CD4-positive, alpha-beta memory T cell (primary cell): ENCODE measurements at places on chromosomes 13 and 19. TPM values are rescaled to one million over a fixed set of nuclear protein-coding genes. Genes with fewer than 3 reads are reported as not detected.

Gene ITGBL1
- total RNA-seq: not detected

Gene BABAM1
- total RNA-seq: 112 TPM

Gene SIGLEC14
- 1.4 TPM for total RNA-seq

Gene PDCD2L
- total RNA-seq: 8.8 TPM

Gene SHFL
- 112 TPM for total RNA-seq

Gene LILRA1
- not detected for total RNA-seq

Gene FFAR1
- not detected for total RNA-seq

DNA sequence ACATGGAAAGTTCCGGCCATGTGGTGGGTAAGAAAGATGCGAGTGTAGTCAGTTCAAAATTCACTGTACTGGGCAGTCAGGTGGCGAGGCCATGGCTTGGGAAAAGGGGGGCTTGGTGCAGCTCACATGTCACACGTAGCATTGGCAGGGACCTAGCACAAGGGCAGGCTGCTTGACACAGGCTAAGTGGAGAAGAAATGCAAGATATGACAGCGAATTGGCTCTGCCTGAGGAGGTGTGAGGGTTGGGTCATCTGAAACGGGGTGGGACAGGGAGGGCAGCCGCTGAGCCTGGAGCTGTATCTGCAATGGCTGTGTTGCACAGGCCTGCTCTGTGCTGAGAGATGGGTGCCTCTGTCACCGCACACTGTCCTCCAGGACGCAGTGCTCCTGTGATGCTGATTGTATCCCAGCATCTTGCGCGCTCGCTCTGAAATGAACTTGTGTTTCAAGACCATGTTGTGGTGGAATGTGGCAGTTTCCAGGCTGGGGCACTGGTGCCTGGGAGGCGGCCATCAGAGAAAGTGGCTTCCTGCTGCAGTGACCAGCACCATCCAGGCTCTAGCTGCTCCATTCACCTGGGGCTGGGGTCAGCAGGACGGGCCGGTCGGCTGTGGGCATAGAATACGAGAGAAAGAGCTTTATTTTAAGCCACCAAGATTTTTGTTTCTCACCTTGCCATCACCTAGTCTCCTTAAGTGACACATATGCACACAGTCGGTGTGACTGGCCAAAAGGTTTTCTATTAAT, 70.3 kb downstream of the TEX29 start:
- no peak for DNase-seq

DNA sequence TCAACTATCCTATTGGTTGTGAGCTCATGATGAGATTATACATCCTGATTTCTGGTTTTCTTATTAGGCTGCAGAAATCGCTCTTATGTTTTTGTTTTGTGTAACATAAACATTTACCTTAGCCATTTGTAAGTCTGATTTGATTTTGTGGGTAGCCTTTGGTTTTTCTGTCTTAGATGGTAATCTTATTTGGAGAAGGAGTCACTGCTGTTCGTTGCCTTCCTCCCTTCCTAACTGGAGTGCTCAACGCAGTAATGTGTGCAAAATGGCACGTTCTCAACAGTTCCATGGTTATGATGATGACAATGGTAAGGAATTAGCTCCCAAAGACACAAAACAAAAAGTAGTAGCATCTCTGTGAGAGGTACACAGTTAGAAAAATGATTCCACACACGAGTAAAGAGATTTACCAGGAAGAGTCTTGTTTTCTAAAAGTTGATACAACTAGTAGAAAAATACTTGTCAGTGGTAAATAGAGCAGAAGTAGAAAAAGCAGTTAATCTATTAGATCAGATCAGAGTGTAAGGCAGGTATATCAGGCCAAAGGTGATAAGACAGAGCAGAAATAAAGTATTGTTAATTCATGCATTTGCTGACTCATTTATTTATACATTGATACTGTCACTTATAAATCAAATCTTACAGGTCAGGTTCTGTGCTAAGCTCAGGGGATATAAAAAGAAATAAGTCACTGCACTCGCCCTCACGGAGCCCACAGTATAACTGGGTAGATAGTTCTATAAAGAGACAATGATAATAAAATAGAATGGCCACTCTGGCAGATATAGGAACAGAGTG, 270.0 kb downstream of the NALCN start:
- DNase-seq: no peak

DNA sequence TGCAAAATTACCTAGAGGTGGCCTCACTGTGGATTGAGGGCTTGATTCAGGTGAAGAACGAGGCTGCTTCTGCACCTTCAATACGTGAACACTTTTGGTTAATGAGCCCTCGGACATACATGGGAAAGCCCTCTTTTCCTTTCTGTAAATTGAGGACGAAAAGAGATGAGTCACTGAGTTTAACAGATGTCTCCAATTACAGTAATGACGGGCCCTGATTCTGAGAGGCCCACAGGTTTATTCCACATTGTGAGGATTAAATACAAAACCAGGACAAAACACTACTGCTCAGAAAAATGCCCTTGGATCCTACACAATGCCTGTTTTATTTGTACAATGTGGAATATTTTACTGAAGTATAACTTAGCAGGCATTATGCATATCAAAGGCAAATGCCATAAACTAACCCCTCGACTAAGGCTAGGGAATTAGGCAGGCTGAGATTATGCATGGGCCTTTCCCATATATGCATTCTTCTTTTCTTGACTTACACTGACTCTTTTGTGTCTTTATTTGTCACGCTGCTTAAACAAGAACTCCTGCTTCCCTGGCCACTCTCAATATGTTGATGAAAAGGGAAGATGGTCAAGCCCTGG, 819.9 kb downstream of the OLFM4 start:
- no peak for DNase-seq

GRCh38 chr19:45097776-45098520, 5.0 kb downstream of the PPP1R37 start:
- DNase-seq: no peak

- DNase-seq: peak; percentile 87
Observed at GRCh38 chr19:39941615-39942365, 7.4 kb upstream of the FCGBP start.

DNA sequence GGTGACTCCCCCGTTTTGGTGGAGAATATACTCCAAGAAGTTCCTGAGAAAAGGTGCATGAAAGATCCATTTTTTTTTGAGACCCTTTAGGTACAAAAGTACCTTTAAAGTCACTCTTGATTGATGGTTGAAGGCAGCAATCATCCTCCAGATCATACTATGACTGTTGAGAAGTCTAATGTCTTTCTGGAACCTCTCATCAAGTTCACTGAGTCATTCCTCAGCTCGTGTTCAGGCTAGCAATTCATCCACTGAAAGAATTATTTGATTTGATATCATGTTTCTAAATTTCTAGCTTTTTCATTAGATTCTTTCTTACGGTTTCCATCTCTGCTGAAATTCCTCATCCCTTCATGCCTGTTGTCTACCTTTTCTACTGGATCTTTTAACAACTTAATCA, 65.1 kb upstream of the GJB6 start:
- DNase-seq: no peak

GRCh38 chr19:36001605-36002004, 6.6 kb downstream of the SDHAF1 start:
- no peak for DNase-seq

DNA sequence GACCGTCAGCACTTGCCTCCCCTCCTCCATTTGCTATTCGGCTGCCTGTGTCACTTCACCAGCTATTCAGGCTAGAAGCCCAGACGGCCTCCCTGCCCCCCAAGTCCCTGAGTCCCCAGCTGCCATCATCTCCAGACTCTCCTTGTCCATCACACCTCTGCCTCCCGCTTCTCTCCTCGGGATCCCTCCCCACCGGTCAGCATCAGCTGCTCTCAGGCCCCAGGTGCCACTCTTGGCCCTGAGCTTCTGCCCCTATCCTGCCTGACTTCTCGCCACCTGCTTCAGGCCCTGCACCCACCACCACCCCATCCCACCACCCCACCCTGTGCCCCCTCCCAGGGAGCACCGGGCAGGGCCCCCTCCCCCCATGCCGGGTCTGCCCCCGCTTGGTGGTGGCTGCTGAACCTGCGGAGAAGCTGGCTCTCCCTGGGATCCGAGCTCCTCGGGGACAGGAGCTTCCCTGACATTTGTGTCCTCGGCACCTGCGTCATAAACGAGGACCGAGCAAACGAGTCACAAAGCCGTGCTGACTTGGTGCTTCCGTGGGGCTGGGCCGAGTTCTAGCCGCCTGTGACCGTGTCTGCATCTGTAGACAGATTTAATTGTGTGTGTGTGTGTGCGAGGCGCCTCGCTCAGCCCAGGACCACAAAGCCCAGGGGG, 70.3 kb upstream of the MCF2L start:
- no peak for DNase-seq

- DNase-seq: no peak
Observed at GRCh38 chr13:23748109-23748990, 140.8 kb downstream of the MIPEP start.

- DNase-seq: no peak
Observed at GRCh38 chr13:59674616-59675015, 489.1 kb downstream of the DIAPH3 start.

DNA sequence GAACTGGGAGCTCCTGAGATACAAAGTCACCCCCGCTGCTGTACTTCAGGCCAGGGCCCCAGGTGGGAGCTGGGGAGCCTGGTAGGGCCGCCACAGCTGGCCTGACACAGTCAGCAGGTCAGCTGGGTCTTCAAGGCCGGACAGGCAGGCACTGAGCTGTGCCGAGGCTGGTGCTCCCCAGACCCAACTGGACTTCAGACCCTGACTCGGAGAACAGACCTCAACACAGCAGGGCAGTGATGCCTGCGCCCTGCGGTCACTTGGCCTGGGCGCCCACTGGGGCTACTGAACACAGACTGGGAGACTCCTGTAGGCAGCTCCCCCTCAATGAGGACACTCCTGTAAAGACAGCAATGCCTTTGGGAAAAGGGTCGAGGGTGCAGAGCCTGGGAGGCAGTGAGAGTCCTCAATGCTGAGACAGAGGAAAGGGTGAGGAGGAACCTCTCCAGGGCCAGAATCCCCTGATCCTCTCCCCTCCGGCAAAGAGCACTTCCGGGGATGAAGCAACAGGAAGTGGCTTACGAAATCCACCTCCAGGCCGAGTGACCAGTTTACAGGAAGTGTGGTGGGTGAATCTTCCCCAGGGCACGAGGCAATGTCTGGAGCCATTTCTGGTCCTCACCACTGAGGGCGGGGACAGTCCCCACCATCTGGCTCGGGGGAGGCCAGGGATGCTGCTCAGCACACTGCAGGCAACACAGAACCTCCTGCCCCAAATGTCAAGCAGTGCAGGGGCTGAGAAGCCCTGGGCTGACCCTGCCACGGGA, 40.8 kb upstream of the ISYNA1 start:
- DNase-seq: no peak

DNA sequence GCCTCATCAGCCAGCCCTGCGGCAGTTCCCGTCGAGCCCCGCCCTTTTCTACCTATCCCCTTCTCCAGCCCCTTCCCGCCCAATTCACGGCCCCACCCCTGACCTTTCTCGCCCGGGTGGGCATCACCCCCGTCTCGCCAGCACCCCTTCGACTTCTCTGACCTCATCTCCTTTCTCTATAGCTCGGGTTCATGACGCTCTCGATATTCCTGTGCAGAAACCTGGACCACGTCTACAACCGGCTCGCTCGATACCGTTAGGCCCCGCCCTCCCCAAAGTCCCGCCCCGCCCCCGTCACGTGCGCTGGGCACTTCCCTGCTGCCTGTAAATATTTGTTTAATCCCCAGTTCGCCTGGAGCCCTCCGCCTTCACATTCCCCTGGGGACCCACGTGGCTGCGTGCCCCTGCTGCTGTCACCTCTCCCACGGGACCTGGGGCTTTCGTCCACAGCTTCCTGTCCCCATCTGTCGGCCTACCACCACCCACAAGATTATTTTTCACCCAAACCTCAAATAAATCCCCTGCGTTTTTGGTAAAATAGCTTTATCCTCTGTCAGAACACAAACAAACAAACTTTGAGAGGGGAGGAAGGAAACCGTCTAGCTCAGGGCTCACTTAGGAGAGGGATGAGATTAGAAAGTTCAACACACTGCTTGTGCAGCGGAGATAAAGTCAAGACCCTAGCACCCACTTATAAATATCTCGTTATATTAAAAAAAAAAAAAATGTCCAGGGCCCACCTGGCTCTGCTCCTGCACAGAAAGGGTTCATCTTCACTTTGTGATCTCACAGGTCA, 5.1 kb downstream of the CD37 start:
- DNase-seq: no peak

- DNase-seq: no peak
Observed at GRCh38 chr13:35165205-35165604, 223.1 kb downstream of the NBEA start.

- no peak for DNase-seq
Observed at GRCh38 chr13:21671620-21672286, 880 bp downstream of the FGF9 start.

GRCh38 chr19:2041683-2042484, 9.2 kb downstream of the MKNK2 start:
- peak; percentile 99 for DNase-seq

DNA sequence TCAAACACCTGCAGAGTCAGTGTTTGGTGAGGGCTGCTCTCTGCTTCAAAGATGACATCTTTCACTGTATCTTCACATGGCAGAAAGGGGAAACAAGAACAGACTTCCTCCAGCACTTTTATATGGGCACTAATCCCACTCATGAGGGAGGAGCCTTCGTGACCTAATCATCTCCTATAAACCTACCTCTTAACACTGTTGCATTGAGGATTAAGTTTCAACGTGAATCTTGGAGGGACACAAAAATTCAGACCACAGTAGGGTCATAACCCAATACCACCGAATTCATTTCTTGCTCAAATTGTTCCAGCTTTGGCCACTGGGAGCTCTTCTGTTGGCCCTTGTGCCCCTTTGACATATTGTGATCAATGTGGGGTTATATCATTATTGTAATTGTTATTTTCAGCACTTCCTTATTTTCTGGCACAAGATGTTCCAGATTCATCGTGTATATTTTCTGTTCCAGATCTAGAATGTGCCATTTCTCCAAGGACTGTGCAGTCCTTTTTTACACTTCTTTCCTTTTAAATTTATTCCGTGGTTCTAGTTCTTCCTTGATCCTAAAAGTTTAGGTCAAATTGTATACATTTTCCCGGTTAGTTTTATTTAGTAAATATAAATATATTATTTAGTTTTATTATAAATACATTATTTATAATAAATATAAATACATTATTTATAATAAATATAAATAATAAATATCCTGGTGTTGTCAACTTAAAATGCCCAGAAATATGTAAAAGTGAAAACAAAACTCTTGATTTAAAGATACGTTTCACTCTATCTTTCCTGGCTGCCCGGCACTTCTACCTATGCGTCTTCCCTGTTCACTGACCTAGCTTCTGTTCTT, 35.5 kb upstream of the IGFL4 start:
- DNase-seq: no peak

GRCh38 chr13:51036418-51036817, 74.7 kb downstream of the C13orf42 start:
- DNase-seq: no peak

- DNase-seq: no peak
Observed at GRCh38 chr19:37466277-37466797, 907 bp downstream of the ZNF569 start.

DNA sequence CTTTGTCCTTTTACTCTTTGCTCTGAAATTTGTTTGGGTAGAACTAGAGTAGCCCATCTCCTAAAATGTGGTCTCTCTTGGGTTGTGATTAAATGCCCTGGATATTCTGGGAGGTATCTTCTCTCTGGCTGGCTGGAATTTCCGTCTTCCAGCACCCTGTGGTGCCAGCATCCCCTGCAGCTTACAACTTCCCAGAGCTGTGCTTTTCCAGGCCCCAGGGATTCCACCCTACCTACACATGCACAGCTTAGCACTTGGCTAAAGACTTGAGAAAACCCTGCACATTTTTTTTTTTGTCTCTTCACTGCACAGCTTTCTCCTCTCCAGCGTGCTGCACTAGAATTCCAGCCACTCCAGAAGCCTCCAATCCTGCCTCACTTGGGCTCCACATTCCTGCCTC, 334.7 kb downstream of the IRS2 start:
- DNase-seq: no peak

GRCh38 chr19:31354316-31354715, 5.1 kb upstream of the TSHZ3 start:
- no peak for DNase-seq

GRCh38 chr13:20405691-20406090, 120.0 kb downstream of the CRYL1 start:
- DNase-seq: no peak
